Natural killer cell treated with Interleukin-12 subunit alpha and Interleukin-12 subunit beta and Interleukin-15 and Interleukin-18, amount 100 ng/mL, for 72 hours (primary cell): ENCODE measurements at places on chromosomes 12 and 14. TPM values are rescaled to one million over a fixed set of nuclear protein-coding genes. Genes with fewer than 3 reads are reported as not detected.

The SLC7A8 gene
- 3.5 TPM for total RNA-seq

The RPL10L gene
- not detected for total RNA-seq

The LPAR5 gene
- 10.6 TPM for total RNA-seq

The PTGDR gene
- total RNA-seq: 4.5 TPM

The FRS2 gene
- total RNA-seq: 17.6 TPM

The DPPA3 gene
- total RNA-seq: not detected

The CBLN3 gene
- 10.9 TPM for total RNA-seq

The LMNTD1 gene
- total RNA-seq: not detected

The KRT6C gene
- not detected for total RNA-seq

The SLC22A17 gene
- total RNA-seq: not detected

The NUAK1 gene
- 1.6 TPM for total RNA-seq

The FAIM2 gene
- 0.50 TPM for total RNA-seq

- H3K4me1 ChIP-seq: no peaks in the 10 kb centered on the region
- H3K36me3 ChIP-seq: no peaks in the 10 kb centered on the region
- H3K27me3 ChIP-seq: no peaks in the 10 kb centered on the region
- H3K27ac ChIP-seq: no peak overlapping the region
- H3K4me3 ChIP-seq: no peak overlapping the region
- DNase-seq: no peak
These were observed 371.1 kb downstream of the FSCB start for GRCh38 chr14:44135972-44136371.

DNA sequence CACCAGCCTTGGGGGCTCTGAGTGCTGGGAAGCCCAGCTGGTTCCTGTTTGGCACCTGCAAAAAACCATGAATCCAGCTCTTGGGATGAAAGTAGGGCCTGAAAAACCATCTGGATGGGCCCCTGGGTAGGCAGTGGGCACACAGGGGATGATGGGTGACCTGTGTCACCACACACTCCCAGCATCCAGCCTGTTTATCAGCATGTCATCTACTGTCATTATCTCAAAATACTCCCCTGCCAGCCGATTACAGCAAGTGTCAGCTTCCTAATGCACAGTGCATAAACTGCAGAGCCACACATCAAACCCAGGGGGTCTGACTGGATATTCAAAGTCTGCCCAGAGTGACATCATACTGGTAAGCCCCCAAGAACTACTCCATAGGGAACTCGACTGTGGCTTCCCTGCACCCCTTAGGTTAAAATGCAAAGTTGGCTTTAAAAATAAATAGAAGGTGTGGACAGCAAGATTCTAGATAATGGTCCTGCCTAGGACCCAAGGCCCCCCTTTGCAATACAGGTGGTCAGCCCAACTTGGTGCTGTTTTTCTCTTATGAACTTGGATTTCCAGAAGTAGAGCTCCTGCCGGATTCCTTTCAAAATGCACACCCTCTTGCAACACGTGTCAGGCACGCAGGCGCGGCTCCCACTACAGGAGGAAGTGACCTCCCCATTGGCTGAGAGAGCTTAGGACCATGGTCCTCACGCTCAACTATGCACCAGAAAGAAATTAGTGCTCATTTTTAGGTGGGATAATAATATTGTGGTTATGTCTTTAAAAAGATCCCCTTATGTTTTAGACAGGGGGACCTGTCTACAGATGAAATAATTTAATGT is 94.1 kb downstream of the GCH1 start:
- DNase-seq: no peak
- H3K27ac ChIP-seq: no peak overlapping the region
- peaks cover 8% of the 10 kb centered on the region for H3K27me3 ChIP-seq
- no peak overlapping the region for H3K4me3 ChIP-seq
- peaks cover 5% of the 10 kb centered on the region for H3K36me3 ChIP-seq

GRCh38 chr12:90262251-90262650 is 553.6 kb upstream of the ATP2B1 start:
- no peaks in the 10 kb centered on the region for H3K36me3 ChIP-seq
- H3K27me3 ChIP-seq: peaks cover 7% of the 10 kb centered on the region
- no peak for DNase-seq

- H3K4me3 ChIP-seq: peak overlapping the region; percentile 87
- peak; percentile 88 for DNase-seq
- H3K4me1 ChIP-seq: peaks cover 29% of the 10 kb centered on the region
These were observed 11.0 kb downstream of the ORAI1 start for GRCh38 chr12:121637231-121637914.

GRCh38 chr14:32883188-32883587 is 55.5 kb upstream of the NPAS3 start:
- H3K4me1 ChIP-seq: no peaks in the 10 kb centered on the region
- no peaks in the 10 kb centered on the region for H3K27me3 ChIP-seq
- H3K27ac ChIP-seq: no peak overlapping the region
- DNase-seq: no peak
- no peak overlapping the region for H3K4me3 ChIP-seq

GRCh38 chr14:96889091-96889490 is 91.9 kb downstream of the VRK1 start:
- H3K36me3 ChIP-seq: peaks cover 10% of the 10 kb centered on the region
- no peak overlapping the region for H3K4me3 ChIP-seq
- H3K4me1 ChIP-seq: peaks cover 4% of the 10 kb centered on the region

- H3K27me3 ChIP-seq: no peaks in the 10 kb centered on the region
- no peak overlapping the region for H3K27ac ChIP-seq
- H3K36me3 ChIP-seq: peaks cover 8% of the 10 kb centered on the region
- no peak for DNase-seq
- no peaks in the 10 kb centered on the region for H3K4me1 ChIP-seq
These were observed 154.4 kb downstream of the LRIG3 start for GRCh38 chr12:58765653-58766512.

DNA sequence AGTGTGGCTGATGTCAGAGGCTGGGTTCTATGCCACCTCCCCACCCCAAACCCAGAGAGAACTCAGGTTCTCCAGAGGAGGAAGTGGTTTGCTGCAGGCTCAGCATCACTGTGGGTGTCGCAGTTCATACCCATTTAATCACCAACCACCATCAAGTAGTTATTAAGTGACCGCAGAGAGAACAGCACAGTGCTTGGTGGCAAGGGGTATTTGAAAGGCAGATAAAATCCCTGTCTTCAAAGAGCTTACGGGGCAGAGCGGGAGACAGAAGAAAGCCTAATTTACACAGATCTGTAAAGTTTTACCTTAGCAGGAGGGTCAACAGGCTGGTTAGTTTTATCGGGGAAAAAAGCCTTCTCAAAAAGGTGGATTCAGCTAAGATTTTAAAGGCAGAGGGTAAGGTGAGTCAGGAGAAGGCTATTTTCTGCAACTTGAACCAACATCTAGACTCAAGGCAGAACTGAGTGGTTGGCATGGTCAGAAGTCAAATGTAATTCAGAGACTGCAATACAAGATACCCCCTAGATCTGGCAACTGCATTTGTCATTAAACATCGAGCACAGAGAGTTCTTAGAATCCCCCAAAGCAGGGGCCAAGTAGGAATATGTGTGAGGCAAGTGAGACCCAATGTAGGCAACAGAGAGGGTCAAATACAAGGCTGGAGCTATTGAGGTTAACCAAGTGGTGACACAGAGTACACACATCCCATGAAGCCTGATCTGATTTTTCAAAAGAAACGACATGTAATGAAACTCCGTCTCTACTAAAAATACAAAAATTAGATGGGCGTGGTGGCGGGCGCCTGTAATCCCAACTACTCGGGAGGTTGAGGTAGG is 13.2 kb downstream of the PXN start:
- H3K36me3 ChIP-seq: peaks cover 13% of the 10 kb centered on the region
- DNase-seq: peak; percentile 87
- peaks cover 87% of the 10 kb centered on the region for H3K4me1 ChIP-seq
- no peaks in the 10 kb centered on the region for H3K27me3 ChIP-seq
- H3K4me3 ChIP-seq: peak overlapping the region; percentile 83

GRCh38 chr12:15538881-15539280 is 216.6 kb downstream of the PTPRO start:
- no peak overlapping the region for H3K27ac ChIP-seq
- no peak overlapping the region for H3K4me3 ChIP-seq
- H3K36me3 ChIP-seq: no peaks in the 10 kb centered on the region

- peak overlapping the region; percentile 98 for H3K4me3 ChIP-seq
- no peak for DNase-seq
- H3K27ac ChIP-seq: peak overlapping the region; percentile 90
- peaks cover 15% of the 10 kb centered on the region for H3K36me3 ChIP-seq
- peaks cover 41% of the 10 kb centered on the region for H3K4me1 ChIP-seq
These were observed 770 bp downstream of the ABHD4 start for GRCh38 chr14:22598896-22599244.

GRCh38 chr12:47145188-47145587 is 65.4 kb upstream of the AMIGO2 start:
- H3K36me3 ChIP-seq: peaks cover 10% of the 10 kb centered on the region
- H3K4me1 ChIP-seq: peaks cover 21% of the 10 kb centered on the region
- H3K27me3 ChIP-seq: no peaks in the 10 kb centered on the region
- no peak overlapping the region for H3K27ac ChIP-seq
- no peak for DNase-seq

- H3K4me3 ChIP-seq: no peak overlapping the region
- no peak overlapping the region for H3K27ac ChIP-seq
- DNase-seq: no peak
- no peaks in the 10 kb centered on the region for H3K36me3 ChIP-seq
These were observed 182.9 kb upstream of the SLC38A2 start for GRCh38 chr12:46555406-46555852.

- peaks cover 5% of the 10 kb centered on the region for H3K27me3 ChIP-seq
- peaks cover 23% of the 10 kb centered on the region for H3K4me1 ChIP-seq
- H3K27ac ChIP-seq: peak overlapping the region; percentile 3
- DNase-seq: no peak
- H3K36me3 ChIP-seq: no peaks in the 10 kb centered on the region
- no peak overlapping the region for H3K4me3 ChIP-seq
These were observed 27.9 kb downstream of the IRF2BPL start for GRCh38 chr14:77000340-77001270.

DNA sequence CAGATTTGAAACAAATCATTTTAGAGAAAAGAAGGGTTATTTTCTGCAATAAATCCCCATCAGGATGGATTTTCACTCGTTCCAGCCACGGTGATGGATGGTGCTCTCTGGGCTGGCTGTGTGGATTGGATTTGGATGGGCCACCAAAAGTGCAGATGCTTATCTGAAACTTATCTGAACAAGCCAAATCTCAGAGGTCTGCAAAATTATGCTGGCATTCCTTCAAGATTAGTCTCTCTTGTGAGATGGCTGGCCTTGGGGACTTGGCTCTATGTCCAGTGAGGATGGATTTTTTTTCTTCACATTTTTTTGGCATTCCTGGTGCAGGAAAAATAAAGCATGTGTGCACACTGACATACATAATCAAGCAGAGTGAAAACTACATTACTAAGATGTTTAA is 341.9 kb downstream of the GXYLT1 start:
- DNase-seq: no peak
- no peaks in the 10 kb centered on the region for H3K36me3 ChIP-seq
- H3K4me1 ChIP-seq: no peaks in the 10 kb centered on the region

DNA sequence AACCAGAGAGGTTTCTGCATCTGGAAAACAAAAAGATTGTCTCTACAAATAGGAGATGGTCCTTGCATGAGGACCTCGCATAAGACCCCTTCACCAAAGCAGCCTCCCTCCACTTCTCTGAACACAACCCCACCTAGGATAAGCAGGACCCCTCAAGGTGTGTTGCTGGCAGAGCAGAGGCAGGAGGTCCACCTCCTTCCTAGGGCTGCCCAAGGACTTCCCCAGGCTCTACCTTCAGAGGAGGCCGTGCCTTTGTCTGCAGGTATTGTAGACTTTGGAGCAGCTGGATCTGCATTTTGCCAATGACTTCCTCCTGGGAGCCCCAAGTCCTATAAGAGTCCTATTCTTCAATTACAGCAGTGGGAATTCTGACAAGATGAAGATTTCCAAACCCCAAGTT is 67.3 kb upstream of the TSPAN11 start:
- H3K36me3 ChIP-seq: no peaks in the 10 kb centered on the region
- H3K27me3 ChIP-seq: peaks cover 6% of the 10 kb centered on the region
- H3K27ac ChIP-seq: no peak overlapping the region
